ENCODE measurements at places on chromosomes 11 and 22.

GRCh38 chr11:64146036-64146955, 19.6 kb downstream of the MACROD1 start:
- DNase-seq: no peak

DNA sequence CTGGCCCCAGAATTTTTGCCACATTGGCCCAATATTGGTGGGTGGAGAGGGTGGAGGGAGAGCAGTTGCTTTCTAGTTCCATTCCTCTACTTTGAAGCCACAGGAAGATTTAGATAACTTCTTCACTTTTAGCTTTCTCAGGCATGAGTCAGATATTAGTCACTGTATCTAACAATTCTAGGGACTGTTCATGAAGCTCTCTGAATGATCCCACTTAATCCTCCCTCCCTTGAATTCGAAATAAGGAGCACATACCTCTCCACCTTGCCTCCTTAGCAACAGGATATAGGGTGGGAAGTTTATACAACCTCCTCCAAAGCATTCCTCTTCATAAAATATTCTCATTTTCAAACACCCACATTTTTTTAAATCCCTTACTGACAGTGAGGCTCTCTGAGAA, 13.5 kb downstream of the FSHB start:
- DNase-seq: peak; percentile 9

DNA sequence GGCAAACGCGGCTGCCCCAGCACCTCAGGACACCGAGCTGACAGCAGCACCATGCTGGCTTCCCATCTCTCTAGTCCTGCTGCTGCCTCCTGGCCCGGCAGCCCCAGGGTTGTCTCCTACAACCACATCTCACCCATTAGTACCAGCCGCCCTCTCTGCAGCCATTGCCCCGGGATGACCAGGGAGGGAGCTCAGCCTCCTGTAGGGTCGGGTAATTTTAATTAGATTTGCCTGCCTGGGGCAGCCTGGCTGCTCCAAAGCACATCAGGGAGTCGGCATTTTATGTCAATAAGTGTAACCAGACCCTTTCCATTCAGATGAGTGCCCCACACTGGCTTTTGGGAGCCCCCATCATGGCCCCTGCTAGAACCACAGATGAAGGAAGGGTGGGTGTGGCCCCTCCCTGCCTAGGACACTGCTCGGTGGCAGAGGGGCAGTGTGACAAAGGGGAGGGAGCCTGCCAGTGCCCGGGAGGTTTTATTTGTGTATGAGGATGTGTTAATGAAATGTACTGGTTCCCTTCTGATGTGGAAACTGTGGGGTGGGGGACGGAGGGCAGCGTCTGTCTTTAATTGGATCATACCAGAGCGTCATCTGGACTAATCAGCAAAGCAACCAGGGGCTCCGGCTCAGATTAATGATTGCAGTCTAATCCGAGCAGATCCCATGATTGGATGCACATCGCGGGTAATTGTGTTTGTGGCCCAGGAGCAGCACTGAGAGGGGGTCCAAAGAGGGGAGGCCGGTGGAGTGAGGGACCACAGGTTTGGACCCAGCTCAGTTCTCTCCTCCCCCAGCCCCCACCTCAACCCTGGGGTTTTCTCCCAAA, 125.3 kb downstream of the FEZ1 start:
- DNase-seq: no peak

- no peak for DNase-seq
These were observed 2.8 kb upstream of the UPK2 start for GRCh38 chr11:118953265-118953664.

- DNase-seq: no peak
These were observed 46.4 kb downstream of the GAB4 start for GRCh38 chr22:16961477-16962186.

DNA sequence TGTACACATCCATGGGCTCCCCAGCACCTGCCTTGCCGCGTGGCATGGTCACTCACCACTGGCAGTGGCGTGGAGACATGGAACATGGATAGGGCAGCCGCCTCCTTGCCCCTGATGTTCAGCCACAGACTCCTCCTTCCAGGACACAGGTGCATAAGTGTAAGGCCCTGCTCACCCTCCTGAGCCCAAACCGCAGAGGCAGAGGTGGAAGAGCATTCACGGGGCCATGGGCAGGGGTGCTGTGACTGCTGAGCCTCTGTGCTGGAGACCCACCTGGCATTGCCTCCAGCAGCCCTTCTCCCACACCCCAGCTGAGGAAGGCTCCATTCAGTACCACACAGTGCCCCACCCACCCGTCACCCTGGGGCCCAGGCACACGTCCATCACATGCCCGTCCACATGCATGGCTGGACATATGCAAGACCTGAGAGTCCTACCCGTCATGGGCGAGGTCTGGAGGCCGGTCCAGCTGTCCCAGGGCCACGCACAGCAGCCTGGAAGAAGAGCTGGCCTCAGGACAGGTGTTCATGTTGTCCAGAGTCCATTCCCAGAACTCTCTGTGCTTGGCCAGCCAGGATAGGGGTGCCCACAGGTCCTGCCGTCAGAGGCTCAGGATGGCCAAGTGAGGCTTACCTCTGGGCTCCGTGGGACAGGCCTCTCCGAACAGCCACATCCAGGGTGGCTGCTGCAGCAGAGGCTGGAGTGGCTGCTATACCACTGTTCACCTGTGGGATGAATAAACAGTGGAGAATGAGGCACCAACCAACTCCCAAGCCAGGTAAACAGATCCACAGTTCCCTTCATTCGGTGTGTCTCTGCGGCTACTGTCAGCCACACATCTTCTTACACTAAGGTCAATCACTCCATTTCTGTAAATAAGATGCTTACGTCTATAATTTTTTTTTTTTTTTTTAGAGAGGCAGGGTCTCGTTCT, 1.7 kb upstream of the TUBGCP6 start:
- DNase-seq: no peak

DNA sequence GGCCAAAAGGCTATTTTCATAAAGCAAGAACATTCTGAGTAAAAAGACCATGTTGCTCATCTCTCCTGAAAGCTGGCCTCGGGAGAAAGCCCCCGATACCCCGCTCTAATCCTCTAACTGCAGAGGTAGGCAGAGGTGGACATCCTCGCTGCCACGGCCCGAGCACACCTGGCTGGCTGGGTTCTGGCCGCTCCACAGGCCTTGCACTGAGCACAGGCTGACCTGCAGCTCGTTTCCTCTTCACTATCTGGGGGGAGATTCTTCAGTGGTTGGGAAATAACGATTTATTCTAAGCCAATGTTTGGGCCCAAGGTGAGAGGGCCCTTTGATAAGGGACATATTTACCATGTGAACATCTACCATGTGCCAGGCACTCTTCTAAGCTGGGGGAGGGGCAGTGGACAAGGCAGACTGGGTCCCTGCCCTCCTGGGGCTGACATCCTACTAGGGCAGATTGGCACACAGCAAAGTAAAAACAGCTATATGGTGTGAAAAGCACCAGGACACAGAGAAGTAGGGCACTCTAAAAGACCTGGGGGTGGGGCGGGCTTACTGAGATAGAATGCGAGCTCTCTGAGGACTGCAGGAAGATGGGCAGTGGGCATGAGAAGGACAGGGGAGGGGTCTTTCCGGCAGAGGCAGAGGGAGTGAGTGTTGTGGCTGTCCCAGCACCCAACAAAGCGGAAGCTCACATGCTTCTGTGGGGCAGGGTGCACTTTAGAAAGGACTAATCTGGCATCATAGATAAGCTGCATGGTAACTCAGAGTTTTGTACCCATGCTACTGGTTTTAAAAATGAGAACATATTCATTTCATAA, 65.5 kb upstream of the ARFGAP3 start:
- DNase-seq: no peak

DNA sequence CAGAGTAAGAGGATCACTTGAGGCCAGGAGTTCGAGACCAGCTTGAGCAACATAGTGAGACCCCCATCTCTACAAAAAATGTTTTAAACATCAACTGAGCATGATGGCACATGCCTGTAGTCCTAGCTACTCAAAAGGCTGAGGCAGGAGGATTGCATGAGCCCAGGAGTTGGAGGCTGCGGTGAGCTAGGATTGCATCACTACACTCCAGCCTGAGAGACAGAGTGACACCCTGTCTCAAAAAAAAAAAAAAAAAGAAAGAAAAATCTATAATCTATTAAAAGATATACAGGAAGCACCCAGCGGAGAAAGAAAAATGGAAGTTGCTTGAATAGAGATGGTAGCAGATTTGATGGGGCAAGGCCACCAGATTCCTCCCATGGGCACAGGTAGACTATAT, 61.8 kb downstream of the FAM83F start:
- DNase-seq: no peak

GRCh38 chr22:37784829-37785495, 22.8 kb upstream of the GCAT start:
- no peak for DNase-seq

DNA sequence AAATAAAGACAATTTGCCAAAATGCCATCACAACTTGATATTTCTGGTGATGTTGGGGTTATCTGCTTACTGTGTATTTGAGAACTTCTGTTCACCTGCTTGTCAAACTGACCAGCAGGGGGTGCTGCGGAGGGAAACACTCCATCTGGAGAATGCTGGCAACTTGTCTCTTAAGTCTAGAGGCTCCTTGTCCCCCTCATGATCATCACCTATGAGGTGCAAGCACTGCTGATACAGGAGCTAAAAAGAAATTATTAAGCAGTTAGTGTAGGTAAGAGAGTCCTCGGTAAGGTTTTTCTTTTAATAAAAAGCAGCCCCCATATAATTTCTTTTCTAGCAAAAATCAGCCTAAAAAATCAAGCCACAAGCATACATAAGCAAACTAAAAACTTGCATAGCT, 32.7 kb upstream of the GLYATL1B start:
- peak; percentile 23 for DNase-seq

- DNase-seq: no peak
These were observed 220.1 kb upstream of the E2F8 start for GRCh38 chr11:19460718-19461405.

DNA sequence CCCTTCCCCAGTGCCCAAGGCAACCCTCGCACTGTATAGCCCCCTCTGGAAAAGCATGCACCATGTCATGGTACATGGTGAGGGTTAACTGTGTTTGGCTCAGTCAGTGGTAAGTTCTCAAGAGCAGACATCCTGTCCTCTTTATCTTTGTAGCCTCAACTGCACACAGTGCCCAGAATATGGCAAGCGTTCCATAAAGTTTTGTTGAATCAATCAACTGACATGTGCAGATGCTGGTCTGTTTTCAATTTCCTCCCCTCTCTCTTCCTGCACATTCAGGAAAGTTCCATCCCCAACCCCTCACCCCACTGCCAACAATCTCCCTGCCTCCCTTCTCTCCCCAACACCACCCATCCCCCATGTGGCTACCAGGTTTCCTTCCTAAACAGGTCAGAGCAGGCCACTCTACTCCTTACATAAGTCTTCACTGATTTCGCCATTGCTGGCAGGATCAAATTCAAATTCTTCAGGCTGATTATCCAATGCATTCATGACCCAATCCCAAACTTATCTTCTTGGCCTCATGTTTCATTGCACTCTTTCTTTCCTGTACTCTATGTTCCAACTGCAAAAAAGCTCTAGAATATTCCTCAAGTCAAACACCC, 15.5 kb upstream of the TMPRSS5 start:
- no peak for DNase-seq

DNA sequence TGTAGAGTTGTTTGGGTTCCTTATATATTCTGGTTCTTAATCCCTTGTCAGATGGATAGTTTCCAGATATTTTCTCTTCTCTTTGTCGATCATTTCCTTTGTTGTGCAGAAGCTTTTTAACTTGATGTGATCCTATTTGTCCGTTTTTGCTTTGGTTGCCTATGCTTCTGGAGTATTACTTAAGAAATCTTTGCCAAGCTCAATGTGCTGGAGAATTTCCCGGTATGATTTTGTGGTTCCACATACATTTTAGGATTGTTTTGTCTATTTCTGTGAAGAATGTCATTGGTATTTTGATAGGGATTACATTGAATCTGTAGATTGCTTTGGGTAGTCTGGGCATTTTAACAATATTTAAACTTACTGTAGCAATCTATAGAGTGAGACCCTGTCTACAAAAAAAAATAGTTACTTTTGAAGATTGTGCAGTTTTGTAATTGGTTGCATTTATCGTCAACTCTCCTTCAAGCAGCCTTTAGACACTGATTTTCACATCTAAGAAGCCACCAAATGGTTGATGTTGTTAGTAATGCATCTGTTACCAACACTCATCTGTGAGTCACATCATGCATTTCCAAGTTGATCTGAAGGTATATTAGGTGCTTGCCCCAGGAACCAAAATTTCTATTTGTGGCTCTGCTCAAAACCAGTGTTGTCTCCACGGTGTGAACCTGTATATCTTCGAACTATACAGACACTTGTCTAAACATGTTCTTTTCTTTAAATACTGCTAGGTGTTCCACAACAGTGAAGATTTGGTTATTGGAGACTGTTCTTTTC, 21.4 kb downstream of the XRCC6 start:
- DNase-seq: peak; percentile 15

DNA sequence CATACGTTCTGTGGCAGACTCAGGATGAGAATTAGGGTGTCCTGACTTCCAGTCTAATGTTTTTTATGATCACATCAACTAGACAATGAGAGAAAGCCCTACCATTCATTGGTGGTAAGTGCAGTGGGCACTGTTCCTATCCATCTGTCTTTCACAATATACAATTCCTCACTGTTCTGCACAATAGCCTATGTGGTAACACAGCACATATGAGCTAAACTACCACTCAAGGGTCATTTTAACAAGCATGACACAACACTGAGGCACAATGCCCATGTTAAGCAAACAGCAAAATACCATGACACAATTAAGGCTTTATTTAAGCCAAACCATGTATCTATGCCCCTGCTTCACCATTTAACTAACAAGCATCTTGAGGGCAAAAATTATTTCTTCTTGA, 52.3 kb downstream of the SIK3 start:
- peak; percentile 20 for DNase-seq

- DNase-seq: no peak
These were observed 116.0 kb upstream of the ANO1 start for GRCh38 chr11:69962152-69962551.

DNA sequence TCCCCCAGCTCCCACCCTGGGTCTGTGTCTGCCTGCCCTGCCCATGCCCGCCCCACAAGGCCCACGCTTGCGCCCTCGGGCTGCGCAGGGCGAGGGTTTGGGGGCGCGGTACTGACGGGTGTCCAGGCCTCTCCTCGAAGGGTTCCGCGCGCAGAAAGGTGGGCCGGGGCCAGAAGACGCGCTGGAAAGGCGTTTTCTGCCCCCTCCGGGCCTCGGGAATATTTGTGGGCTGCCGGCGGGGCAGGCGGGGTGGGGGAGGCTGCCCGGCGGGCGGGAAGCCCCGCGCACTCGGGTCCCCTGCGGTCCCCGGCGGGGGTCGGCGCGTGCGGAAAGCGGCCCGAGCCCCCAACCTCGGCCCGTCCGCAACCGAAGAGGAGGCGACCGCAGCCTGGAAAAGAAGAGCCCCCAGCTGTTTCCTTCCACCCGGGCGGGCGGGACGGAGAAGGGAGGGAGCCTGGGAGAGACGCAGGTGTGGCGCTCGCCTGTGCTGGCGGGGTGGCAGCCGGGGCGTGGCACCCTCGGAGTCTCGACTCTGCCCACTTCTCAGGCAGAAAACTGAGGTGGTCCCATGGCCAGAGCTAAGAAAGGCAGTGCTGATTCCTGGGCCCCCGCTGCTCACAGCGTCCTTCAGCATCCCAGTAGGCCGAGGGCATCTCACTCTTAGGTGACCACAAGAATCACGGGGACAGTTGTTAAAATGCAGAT, 59.0 kb downstream of the THAP12 start:
- no peak for DNase-seq

- DNase-seq: no peak
These were observed 28.5 kb downstream of the DSCAML1 start for GRCh38 chr11:117768506-117768905.

Measured in HCEC 1CT (cell line).